Cardiac muscle cell (in vitro differentiated cells and primary cell): ENCODE measurements at places on chromosomes 1 and 21.

- no peak for DNase-seq
Measured at GRCh38 chr1:2268285-2269056, 40.4 kb downstream of the SKI start.

DNA sequence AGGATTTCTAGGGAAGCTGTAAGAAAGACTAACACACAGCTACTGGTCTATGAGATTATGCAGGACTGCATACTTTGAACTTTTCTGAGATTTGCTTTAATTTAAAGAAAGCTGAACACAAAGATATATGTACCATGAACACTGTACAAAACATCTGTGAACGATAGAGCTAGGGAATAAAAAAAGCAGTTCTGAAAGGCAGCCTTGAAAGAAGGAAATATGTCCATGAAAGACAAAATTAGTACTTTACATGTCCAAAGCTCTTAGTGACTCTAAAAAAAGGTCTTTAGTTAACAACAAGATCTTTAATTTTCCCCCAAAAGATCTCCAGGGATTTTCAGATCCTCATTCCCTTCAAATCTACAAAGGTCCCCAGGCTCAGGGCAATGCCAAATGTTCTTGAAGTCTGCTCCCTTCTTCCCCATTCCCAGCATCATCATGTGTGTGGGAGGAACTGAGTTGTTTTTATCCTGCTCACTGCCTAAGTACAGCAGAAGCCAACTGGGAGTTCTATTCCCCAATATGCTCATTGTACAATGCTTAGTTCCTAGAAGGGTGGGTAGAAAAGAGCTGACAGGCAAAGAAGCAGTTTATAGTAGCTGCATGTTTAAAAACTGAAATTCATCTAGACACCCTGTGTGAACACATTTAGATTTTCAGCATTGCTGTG lies 60.1 kb upstream of the PTCH2 start:
- no peak for DNase-seq

DNA sequence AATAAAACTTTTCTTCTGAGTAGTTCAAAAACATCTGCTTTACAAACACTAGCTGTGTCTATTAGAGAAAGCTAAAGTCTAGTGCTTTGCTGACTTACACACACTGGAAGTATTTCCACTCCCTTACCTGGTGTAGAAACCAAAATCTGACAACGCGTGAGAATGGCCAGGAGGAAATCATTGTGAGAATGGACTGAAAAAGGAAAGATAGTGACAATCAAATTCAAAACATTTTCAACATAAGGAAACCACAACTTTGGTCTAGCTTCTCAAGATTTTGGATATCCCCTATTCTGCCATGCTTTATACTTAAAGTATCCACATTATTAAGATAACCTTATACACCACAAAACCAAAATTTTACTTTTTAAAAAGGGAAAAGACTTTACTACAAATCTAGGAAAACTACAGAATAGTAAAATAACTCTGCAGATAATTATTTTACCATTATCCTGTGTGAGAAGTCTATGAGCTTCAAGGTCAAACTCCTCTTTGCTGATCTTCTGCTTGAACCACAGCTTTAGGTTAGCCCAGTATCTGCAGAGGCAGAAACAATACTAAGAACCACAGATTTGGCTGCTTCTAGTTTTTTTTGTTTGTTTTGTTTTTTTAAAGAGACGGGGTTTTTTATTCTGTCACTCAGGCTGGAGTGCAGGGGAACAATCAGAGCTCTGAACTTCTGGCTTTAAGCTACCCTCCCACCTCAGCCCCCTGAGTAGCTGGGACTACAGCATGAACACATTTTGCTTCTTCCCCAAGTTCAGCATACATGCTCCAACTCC lies 6.6 kb downstream of the TADA1 start:
- DNase-seq = no peak

DNA sequence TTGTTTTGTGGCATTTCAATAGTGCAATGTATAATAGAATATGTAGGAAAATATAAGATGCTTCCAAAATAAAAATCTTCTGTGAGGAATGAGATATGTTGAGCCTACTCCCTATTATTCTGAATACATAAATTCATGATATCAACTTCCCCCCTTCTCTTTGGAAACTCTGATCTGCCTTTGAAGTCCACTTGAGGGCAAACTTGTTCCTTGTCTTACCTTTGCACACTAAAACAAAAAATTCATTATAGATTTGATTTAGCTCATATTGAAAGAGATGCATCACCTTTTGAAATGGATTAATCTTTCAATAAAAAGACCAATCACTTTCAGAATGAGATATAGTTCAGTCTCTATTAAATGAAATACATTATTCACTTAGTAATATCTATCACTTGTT lies 580.7 kb upstream of the ADGRL4 start:
- no peak for DNase-seq
